ENCODE measurements at places on chromosomes 3 and 15.

- DNase-seq: no peak
Measured at GRCh38 chr3:23002151-23002550, 201.0 kb upstream of the UBE2E2 start.

DNA sequence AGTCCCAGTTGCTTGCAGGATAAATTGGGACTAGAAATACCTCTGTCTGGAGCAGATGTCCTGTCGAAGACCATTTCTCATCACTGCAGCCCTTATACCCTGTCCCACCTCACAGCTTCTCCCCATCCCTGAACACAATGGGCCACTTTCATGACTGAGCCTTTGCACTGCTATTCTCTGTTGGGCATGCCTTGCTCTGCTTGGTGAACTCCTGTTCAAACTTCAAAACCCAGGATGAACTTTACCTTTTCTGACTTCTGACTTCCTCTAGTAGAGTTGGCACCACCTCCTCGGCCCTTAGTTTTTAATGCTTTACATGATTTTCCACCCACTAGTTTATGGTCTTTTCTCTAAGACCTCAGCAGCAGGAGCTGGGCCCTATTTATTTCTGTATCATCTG lies 48.4 kb downstream of the ST6GAL1 start:
- DNase-seq: no peak

- no peak for DNase-seq
Measured at GRCh38 chr15:63052077-63052841, 9.7 kb downstream of the TPM1 start.

DNA sequence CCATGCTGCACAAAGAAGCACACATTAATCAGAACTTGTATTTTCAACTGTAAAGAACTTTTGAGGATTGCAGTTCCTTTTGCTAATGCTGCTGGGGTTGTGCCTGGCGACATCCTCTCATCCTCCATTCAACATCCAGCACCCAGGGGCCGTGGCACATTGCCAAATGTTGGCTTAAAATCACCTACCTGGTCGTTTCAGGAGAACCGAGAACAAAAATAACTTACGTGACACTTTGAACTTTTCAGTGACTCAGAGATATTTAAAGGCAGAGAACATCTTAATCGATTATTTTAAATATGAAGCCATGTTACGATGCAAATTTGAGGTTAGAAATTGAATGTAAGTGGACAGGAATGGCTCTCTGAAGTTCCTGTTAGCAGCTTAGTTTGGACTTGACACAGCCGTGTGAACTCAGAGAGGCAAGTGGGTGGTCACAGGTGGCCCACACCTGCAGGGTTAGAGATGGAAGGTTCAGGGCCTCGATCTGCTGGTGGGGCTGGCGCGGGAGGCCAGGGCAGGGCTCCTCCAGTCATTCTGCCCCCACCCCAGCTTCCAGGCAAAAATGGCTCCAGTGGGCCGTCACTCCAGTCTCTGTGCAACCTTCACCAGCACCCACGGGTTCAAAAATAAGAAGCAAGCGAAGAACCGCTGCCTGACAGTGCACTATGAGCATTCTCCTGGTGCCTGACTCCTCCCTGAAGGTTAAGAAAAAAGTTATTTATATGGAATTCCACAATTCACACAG lies 12.2 kb downstream of the LRRK1 start:
- no peak for DNase-seq

DNA sequence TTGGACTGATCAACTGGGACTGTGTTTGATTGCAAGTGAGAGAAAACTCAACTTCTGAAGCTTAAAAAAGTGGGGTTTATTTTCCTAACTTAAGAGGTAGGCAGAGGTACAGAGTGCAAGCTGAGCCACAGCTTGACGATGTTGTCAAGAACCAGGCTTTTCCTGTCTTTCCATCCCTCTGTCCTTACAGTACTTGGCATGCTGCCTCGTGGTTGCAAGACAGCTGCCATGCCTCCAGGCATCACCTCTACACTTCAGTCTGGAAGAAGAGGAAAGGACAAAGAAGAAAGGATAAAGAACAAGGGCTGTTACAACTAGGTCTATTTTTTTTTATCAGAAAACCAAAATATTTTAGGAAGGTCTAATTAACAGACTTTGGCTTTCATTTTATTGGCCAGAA lies 51.8 kb upstream of the GALNT15 start:
- no peak for DNase-seq

DNA sequence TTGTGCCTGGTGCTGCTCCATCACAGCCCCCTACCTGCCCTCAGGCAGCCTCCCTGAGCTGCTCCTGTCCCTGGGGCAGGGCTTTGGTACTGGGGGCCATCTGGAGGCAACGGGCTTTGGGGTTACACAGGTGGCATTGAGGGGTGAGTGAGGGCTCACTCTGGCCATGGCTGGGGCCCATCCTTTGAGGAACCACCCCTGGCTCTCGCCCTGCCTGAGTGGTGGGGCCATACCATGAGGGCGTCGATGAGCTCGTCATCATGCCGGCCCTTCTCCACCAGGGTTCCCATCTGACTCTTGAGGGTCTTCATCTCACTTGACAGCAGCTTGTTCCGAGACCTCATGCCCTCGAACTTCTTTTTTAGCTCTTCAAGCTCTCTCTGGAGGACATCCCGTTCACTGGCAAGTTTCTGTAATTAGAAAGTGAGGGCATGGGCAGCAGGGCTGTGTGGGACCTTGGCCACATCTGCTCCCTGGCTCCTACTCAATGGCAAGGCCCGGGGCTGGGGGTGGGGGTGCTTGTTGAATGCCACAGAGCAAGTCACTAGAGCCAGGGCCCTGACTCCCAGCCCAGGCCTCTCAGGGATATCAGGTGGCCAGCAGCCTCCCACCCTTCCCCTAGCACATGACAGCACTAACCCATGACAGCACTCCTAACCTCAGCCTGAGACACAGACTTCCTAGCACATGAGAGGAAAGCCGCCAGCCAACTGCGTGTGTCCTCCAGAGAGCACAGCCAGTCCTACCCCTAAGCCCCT lies 33.5 kb downstream of the CCDC13 start:
- no peak for DNase-seq

- no peak for DNase-seq
Measured at GRCh38 chr3:81470524-81471278, 290.7 kb downstream of the GBE1 start.

DNA sequence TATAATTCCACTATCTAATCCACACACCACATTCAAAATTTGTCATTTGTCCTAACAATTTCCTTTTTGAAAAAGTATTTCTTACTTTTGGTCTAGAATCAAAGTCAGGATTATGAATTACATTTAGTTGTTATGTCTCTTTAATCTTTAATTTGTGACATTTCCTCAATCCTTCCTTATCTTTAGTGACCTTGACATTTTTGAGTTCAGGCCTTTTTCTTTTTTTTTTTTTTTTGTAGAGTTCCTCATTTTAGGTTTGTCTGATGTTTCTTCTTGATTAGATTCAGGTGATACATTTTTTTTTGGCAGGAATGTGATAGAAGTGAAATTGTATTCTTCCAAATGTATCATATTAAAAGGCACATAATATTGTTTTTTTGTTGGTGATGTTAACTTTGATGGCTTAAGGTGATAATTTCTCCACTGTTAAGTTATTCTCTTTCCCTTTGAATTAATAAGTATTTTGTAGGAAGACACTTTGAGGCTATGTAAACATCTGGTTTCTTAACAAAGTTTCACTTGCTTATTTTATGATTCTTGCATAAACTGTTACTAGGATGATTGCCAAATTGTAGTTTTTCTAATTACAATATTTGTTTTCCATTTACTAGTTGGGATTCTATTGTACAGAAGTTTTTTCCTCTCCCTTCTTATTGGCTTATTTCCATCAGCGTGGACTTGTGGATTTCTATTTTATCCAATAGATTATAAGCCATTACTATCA lies 16.3 kb downstream of the SLC35G2 start:
- no peak for DNase-seq

GRCh38 chr15:25946241-25946805 lies 83.2 kb upstream of the ATP10A start:
- no peak for DNase-seq

DNA sequence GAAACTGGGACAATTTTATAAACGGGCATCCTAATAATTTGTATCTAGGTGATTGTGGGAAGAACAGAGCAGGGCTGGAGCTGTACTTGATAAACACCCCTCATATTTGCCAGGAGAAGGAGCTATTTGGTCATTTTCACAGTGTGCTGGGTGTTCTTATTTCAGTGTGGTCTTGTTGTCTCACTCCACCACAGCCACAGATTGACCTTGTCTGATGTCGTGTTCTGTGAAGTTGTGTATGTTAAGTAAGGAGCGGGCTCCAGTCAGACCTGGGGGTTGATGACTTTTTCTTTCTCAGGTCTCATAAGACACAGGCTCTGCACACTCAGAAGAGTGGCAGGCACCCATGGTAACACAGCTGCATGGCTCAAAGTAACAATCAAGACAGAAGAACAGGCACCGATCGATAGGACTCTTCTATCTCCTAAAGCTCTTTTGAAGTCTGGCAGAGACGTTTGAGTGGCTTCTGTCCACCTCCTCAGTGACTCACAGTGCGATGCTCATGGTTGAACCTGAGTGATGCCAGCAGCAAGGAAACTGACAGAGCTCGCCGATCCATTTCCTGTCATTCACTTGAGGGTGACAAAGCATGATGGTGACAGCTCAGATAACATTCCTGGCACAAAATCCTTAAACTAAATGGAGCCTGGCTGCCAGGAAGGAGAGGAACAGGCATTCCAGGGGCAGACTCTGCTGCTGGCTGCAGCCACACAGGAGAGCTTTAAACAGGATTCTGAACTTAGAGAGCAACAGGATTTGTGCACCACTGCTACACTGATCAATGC lies 20.8 kb downstream of the DPH3 start:
- DNase-seq: no peak

DNA sequence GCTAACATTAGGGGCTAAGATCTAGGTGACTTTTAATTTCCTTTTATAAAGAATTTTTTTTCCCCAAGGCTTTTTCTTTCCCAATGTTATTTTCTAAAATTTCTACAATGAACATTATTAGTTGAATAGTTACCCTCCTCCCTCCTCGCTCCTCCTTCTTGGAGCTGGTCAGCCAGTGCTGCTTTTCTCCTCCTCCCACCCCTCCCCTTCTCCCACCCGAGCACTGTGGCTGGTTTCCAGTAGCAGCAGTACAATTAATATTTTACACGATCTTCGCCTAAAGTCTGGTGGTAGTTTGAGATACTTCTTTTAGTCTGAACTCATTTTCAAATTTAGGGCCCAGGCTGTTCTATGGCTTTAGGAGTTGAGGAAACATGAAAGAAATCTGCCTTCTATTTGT lies 41.6 kb downstream of the EEFSEC start:
- no peak for DNase-seq

- no peak for DNase-seq
Measured at GRCh38 chr3:171789759-171790505, 20.4 kb downstream of the PLD1 start.

DNA sequence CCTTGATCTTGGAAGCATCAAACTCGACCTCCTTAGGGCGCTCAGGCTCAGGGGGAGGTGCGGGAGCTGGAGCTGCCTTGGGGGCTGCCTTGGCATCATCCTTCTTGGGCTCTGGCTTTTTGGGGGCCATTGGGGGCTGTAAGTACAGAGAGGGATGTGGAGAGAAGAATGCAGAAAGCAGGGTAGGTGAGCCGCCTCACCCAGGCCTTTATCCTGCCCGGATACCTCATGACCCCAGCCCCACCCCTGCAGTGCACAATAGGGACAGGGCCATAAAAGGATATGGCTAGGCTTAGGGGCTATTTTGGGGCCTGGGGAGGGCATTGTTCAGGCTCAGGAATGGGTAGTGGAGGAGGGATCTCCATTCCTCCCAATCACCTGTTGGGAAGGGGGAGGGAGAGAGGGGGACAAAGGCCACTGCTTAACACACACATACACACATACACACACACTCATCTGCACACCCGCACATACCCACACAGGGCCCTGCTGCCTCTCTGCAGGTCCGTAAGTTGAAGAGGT lies at the start of gene MYL3:
MYL3 (minus strand) TSS at position 184 of the 522 bp plus-strand sequence; CDS start at position 130, 54 bp downstream.
- DNase-seq: no peak

DNA sequence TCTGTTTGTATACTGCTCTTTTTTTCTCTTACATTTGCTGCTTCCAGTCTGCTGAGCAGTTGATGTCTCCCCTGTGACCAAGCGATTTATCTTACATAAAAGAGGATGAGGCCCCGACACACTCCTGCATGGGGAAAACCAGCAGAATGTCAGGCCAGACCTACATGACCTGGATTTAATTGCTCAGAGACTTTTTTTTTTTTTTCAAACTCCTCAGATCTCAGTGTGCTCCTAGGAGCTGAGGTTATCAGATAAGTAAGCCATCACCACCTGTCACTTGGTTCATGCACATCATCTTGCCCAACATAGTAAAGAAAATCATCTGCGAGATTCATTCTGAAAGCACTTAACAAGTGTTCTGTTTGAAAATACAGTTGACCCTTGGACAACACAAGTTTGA lies 163.1 kb downstream of the PLCL2 start:
- DNase-seq: no peak

- no peak for DNase-seq
Measured at GRCh38 chr15:80984856-80985255, 4.8 kb downstream of the MESD start.

GRCh38 chr3:179771797-179772196 lies 119.0 kb downstream of the USP13 start:
- DNase-seq: no peak

- DNase-seq: no peak
Measured at GRCh38 chr3:25478211-25478757, 50.2 kb downstream of the RARB start.

- DNase-seq: no peak
Measured at GRCh38 chr3:186596568-186597287, 16.1 kb upstream of the AHSG start.

DNA sequence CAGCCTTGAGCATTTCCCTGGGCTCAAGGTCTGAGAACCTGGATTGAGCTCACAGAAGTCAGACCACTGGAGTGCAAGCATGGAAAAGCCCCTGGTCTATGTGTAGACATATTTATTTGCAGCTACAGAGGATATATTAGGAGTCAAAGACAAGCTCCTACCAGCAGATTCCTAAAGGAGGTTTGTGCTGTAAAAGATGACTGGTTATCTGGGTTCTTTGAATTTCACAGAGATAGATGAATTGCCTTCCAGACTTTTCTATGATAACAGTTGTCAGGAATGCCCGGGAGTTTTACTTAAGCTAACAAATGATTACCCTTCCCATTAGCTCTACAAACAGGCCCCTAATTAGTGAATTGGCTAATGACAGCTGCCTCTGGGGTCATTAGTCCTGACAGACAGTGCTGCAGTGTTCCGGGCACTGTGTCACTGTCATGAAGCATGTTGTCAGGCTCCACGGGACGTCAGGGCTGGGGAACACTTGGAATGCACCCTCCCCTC lies 48.8 kb upstream of the PLXNA1 start:
- no peak for DNase-seq

DNA sequence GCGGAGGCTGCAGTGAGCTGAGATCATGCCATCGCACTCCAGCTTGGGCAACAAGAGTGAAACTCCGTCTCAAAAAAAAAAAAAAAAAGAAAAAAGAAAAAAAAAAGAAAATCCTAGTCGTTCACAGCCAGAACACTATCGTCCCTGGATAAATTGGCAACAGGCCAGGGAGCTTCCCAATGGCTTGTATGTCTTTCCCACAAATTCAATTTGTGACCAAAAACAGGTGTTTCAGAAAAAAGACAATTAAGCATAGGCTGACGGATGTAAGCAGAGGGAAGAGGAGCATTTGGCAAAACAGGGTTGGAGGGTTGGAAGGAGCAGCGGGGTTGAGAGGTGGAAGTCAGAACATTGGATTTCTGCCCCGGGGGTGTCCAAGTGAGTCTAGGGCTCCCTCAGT lies 8.5 kb downstream of the EPB42 start:
- DNase-seq: no peak
